ENCODE measurements at places on chromosomes 2 and 18.

DNA sequence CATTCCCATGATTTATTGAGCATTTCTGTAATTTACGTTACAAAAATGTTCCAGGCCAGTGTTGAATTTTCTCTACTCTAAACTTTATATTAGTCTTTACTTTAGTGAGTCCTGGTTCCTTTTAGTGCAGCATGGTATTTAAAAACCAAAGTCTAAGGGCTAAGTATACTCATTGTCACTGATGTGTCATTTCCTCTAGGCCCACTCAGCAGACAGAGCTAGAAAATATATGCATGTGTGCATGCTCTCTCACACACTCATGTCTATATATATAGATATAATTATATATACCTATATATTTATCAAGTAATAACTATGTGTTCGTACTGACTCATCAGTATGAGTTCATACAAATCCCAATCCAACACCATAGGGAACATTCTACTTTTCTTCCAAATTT is 132.5 kb upstream of the SLC8A1 start:
- DNase-seq = no peak

DNA sequence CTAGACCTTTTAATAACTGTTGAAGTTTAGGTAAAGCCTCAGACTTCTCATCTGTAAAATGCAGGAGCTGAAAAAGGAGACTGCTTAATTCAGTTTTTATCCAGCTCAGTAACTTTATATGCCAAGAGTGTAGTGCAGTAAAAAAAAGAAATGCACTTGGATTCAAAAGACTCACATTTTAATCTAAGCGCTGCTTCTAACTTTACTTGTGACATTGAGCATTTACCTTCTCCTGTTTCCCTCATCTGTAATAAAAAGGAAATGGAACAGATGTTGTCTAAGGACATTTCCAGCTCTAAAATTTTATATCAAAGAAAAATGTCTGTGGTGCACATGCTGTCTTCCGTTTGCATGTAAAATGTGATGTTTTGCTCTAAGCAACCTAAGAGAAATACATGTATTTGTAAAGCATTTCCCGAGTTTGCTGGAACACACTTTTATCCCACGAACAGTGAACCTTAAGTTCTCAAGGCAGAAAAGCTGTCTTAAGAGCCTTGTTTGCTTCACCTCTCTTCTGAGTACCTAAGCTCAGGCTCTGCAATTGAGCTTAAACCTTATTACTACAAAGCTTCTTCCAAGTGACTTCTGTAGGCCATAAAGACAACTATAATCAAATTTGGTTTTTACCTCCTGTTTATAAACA is 24.2 kb upstream of the TANK start:
- no peak for DNase-seq

GRCh38 chr2:156110890-156111289 is 221.6 kb downstream of the NR4A2 start:
- no peak for DNase-seq

- no peak for DNase-seq
Measured at GRCh38 chr2:240467149-240467642, 31.7 kb downstream of the GPC1 start.

DNA sequence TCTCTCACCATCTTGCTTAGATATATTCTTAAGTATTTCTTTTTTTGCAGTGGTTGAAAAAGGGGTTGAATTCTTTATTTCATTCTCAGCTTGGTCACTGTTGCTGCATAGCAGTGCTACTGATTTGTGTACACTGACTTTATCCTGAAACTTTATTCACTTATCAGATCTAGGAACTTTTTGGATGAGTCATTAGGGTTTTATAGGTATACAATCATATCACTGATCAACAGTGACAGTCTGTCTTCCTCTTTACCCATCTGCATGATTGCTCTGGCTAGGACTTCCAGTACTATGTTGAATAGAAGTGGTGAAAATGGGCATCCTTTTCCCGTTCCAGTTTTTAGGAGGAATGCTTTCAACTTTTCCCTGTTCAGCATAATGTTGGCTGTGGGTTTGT is 6.5 kb downstream of the STARD6 start:
- no peak for DNase-seq

- no peak for DNase-seq
Measured at GRCh38 chr2:230829959-230830358, 34.8 kb upstream of the ITM2C start.
